ENCODE measurements at places on chromosomes 1 and 21.

DNA sequence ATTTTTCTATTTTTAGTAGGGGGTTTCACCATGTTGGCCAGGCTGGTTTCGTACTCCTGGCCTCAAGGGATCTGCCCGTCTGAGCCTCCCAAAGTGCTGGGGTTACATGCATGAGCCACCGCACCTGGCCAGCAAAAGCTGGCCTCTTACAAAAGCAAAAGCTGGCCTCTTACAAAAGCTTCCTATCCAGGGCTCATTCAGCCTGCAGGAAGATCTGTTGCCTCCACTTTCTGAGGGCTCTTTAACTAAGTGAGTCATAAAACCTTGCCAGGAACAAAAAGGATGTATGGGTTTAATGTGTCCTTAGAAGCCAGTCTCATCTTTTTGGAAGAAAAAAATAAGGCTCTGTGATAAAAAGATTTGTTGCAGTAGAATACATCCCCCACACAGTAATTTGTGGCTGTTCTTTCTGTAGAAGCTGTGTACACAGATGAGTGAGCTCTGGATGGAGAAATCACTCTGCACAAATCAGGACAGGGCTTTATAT is 15.0 kb downstream of the HTR1D start:
- peak; percentile 27 for DNase-seq

DNA sequence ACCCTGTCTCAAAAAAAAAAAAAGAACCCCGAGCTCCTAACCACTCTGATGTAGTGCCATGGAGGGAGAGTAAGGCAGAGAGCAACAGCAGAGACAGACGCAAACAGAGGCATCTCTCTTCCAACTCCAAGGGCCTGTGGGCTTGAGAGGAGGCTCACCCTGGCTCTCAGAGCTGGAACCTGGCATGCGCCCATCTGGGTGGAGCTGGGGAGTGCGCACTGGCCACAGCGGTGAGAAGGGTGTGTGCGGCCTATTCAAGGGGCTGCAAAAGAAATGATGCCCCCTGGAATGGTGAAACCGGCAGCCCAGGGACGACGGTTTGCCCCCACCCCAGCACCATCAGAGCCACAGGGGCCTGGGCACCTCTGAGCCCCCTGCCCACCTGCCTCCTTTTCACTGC is 17.6 kb downstream of the COL8A2 start:
- no peak for DNase-seq

DNA sequence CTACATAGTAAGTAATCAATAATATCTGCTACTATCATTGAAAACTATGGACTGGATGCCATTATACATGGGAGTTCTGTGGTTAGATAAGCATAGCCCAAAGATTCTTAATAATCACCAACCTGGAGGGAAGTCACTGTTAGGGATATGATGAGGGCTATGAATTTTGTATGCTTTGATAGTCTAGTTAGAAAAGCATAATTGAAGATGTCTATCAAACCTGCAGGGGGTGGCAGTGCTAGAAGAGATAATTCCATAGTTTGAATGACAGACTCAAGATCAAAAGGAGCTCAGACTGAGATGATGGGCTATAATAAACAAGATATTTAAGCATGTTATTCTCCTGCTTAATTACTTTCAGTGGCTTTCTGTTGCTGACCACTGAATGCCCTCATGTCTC is 15.4 kb upstream of the COA6 start:
- no peak for DNase-seq

DNA sequence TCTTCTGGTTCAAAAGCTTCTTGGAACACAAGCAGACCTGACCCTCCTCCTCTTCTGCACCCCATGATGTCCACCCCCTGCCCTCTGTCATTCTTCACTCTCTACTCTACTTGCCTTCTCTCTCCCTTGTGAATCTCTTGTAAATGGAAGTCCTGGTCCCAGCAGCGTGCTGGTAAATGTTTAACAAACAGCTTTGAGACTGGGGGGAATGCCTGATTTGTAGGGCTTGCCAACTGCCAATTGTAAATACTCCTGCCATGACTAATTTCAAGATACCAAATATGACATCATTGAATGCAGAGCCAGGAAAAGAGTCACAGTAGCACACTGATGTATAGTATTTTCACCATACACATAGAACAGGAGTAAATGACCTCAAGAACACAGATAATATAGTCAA is 40.9 kb upstream of the LRRN2 start:
- no peak for DNase-seq

- DNase-seq, result no peak
Observed at GRCh38 chr1:21707086-21707840, 38.1 kb upstream of the RAP1GAP start.

DNA sequence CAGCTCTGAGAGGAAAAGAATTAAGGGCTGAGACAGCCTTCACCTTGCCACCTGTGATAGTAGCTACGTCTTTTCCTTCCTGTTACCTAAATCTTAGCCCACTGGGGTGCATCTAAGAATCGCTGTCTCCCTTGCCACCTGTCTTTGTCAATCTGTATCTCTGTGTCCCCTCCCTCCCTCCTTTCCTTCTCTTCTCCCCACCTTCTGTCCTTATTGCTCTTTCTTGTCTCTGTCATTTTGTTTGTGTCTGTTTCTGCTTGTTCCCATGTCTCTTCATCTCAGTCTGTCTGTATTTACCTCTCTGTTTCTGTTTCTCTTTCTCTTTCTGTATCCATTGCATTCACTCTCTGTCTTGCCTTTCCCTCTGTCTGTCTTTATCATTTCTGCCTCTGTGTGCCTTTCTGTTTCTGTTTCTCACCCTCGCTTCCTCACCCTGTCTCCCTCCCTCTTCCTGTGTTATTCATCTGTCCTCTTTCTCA is 30.2 kb downstream of the SLC22A15 start:
- DNase-seq, result no peak

DNA sequence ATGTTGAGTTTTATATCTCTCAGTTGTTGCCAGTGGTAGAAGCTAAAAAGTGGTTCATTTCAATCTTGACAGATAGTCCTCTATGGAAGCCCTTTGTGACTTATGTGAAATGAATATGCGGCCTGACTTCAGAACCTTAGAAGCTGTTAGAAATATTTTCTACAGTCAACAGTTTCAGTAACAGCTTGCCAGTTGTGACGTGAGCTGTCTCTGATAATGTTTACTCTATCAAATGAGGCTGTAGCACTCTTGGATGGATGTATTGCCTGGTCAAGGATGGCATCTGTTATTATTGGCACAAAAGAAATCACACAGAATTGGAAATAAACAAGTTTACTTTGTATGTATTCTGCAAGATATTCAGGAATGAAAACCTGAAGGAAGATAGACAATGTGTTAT is 31.9 kb downstream of the SNX7 start:
- no peak for DNase-seq

DNA sequence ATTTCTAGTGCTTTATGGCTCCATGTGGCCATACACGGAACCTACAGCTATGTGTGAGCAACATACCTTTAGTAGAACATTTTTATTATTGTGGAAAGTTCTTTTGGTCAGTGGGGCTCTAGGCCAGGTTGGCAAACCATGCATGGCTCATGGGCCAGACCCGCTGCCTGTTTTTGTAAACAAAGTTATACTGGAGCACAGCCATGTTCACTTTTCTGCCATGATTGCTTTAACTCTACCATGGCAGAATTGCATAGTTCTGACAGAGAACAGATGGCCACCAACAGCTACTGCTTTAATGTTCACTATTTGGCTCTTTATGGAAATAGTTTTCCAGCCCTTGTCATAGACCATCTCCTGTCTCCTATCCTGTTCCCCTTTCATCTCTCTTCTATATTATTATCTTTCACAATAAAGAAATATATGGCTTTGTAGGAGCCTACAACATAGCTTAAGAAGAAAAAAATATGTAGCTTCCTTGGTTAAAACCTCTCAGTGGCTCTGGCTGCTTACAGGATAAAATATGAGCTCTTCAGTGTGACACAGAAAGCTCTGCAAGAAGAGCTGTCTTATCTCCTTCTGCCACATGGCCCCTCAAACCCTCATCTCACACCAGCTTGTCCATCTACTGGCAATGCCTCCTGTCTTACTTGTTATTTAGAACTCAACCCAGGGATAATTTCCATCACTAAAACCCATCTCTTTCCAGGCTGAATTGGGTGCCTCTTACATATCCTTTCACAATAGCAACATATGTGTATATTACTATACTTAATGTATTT is 54.6 kb upstream of the RWDD3 start:
- no peak for DNase-seq

GRCh38 chr1:183092350-183092749 is 69.1 kb downstream of the LAMC1 start:
- no peak for DNase-seq

DNA sequence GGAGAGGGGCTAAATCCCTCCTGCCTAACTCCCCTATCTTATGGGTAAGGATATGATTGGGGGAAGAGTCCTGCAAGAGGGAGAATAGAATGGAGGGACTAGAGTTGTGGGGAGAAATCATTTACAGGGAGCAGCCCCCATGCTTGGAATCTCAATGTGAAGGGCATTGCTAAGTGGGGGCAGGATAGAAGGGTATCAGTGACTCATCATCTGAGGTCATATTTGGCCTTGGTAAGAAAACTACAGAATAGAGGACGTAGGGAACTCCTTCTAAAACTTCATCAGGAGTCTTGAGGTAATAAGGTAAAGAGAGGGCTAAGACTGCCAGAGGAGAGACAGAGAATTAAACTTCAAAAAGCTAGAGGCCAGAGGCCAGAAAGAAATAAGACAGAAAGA is 487 bp downstream of the HJV start:
- no peak for DNase-seq

- DNase-seq, result no peak
Observed at GRCh38 chr1:160419838-160420169, 19.4 kb downstream of the VANGL2 start.

DNA sequence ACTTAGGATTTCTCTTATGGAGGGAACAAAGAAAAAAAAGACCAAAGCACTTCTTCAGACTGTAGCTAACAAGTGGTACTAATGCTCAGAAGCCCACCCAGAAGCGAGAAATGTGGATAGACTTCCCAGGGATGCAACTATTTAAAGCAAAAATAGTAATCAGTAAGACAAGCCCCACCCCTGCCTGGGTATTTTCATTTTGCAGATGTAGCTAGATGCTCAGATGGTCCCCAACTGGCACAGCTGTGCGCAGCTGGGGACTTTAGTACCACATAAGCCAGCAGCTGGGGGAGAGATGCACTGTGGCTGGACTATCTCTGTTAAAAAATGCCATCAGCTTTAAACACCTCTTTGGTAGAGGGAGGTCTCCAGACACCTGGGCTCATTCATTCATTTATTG is 77.8 kb upstream of the SPAG17 start:
- no peak for DNase-seq

DNA sequence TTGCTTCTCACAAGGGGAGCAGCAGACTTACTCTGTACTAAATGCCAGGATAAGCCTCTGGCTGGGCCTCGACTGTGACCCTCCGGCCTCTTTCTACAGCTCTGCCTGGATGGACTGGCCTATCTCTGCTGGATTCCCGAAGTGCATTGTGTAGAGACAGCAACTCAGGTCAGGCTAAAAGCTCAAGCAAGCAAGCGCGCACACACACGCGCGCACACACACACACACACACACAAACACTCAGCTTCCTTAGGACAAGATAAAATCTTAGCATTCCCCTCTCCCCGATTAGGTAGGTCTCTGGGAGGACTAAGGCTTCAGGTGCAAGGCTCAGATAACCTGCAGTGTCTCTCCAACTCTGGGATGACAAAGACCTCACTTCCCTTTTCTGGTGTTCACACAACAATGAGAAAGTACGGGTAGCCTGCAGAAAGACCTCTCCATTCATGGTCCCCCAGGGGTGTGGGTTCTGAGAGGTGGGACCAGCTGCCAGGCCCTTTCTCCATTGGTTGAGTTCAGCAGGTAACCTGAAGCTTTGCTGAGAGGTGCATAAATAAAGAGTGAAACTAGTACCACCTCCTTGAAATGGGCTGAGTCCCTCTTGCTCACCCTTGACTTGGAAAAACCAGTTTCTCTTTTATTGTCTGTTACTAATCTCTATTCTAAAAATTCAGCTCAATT is 155.1 kb upstream of the CAMK1G start:
- peak; percentile 2 for DNase-seq

DNA sequence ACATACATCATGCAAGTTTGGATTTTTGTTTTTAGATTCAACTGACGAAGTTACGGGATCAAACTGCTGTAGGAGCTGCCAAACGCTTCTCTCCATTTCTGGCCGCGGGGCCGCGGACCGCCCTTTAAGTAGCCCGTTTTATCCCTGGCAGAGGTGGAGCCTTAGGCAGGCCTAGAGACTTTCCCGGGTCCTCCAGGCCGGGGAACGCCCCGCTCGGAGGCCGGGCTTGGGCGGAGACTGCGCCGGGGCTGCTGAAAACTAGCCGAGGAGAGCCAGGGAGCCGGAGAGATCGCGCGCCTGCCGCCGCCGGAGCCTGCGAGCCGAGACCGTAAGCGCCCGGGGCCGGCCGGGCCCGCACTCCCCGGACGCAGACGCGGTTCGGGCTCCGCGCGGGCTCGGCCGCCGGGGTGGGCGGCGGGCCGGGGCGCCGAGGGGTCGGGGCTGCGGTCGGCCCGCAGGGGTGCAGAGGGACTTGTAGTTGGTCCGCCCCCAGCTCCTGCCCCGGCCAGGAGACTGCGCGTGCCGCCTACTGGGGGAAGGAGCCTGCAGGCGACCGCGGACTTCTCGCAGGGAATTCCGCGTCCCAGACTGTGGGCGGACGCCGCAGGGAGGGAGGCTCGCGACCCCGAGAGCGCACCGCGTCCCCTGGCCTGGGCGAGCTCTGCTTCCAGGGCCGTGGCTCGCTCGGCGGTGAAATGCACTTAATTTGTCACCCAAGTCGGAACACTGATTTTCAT is at the start of gene EPHX1:
TSS of gene EPHX1 (plus strand) at position 283 of the 737 bp plus-strand sequence. CDS start 18,606 bp downstream, outside the sequence.
- peak; percentile 90 for DNase-seq

DNA sequence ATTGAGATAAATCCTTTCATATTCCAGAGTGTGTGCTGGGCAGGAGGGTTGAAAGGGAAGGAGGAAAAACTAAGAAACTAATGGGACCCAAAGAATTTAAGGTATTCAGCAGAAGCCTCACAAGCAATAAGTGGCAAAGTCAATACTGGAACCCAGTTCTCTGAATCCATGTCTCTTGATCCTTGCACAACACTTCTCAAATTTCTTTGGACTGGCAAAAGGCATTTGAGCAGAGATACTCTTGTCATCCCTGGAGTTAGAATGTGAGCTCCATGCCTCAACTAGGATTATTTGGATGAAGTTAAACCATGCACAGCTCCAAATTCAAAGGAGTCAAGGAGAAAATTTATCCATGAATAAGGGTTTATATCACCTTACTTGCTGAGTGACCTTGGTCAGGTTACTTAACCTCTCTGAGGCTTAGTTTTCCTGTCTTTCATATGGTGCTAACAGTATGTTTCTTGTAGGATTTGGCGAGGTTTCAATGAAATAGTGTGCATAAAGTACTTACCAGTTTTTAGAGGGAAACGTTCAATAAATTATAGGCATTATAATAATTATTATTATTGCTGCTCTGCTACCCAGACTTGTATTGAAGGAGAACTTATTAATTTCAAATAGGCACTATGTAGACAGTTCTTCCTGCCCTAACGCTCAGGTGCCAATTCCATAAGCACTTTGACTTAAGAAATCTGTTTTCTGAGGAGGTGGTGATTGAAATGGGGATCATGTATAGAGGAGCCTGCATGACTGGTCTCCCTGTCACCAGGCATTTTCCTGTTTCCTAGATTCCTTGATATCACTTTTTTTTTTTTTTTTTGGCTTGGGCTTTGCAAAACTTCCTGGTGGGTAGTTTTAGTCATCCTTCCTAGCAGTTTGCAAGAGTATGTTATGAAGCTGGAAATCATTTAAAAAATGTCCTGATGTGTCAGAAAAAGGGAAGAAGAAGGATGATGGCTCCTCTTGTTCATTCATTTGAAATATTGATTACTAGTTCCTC is 125.0 kb upstream of the JUN start:
- DNase-seq, result peak; percentile 20

- no peak for DNase-seq
Observed at GRCh38 chr21:39103689-39104088, 79.6 kb downstream of the PSMG1 start.

Data from NB4 (cell line).